ENCODE measurements at places on chromosomes 4 and X.

DNA sequence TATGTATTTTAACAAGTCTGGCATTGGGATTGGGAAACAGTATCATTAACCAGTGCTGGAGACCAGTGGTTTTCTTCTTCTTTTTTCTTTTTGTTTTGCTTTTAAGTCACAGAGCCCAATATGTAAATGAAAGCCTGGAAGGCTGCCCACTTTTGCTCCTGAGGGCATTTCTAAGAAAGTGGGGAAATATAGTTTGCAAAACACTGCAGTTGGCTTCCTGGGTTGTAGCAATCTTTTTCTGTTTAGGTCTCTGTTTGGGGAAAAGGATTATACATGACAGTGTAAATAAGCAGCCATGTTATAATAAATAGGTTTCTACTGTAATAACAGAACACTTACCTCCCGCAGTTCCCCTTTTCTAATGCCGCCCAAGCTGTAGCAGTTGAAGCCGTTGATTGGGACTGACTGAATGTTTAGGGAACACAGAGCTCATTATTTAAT is 105.5 kb downstream of the TMEM164 start:
- no peak for DNase-seq

DNA sequence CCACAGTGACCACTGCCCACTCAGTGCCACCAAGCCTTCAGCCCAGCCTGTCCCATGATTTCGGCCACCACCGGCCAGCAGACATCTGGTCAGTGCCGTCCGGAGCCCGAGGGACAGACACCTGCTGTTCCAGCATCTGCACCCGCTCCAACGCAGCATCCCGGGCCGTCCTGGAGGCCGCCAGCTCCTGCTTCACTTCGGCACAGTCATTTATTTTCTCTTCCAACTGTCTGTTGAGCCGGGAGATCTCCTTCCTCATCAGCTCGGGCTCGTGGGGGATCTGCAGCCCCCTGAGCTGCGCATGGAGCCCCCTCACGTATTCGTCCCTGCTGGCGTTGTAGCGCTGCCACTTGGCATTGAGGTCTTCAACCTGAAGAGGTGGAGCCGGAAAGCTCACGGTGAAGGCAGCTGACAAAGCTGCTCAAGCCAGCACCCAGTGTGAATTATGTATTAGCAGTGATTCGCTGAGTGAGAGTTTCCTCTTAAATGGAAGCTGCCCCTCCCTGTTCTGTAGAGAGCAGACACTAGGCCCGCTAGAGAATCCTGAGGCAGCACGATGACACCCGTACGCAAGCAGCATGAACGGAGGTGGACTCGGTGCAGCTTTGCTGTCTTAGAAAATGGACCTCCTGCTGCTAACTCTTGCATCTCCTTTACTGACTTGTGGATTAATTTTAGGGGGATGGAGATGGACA is 11.4 kb downstream of the TNIP2 start:
- no peak for DNase-seq

DNA sequence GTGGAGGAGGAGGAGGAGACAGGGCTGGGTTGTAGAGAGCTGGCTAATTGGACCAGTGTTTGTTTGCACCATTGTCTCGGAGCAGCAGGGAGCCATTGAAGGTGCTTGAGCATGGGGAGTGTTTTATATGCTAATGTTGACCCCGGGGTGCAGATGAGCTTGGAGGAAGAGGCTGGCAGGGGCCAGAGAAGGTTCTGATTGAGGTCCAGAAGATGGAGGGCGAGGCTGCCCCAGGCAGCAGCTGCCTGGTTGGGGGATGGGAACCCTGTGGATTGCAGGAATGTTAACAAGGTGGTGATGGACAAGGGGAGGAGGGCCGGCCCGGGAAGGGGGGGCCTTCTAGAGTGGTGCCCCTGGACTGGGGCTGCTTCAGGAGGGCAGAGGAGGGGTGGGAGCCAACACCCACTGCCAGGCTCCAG is 18.0 kb downstream of the DOK7 start:
- no peak for DNase-seq

GRCh38 chr4:55437356-55437796 is 41.6 kb downstream of the TMEM165 start:
- no peak for DNase-seq

DNA sequence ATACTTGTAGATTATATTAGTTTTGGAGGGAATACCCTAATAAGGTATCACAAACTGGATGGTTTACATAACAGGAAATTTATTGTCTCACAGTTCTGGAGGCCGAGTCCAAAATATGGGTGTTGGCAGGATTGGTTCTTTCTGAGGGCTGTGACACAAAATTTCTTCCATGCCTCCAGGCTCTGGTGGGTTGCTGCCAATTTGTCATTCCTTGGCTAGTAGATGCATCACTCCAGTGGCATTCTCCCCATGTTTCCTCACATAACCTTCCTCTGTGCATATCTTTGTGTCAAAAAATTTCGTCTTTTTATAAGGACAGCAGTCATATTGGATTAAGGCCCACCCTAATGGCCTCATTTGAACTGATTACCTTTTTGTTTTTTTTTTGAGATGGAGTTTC is 49.3 kb downstream of the APELA start:
- DNase-seq = no peak

DNA sequence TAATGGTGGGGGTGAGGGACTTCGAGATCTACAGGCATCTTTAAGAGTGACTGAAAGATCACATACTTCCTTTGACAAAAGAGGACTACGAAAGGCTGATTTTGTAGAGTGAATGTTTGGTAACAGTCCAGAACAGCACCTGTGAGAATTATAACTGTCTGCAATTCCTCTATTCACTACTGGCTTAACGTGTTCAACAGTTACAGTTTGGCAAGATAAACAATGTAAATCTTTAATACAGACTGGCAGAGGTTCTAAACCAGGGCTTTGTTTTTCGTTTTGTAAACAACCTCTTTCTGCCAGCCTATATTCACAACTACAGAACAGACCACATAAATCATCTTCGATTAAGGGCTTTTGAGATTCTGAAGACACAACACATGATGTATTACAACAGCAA is 66.9 kb downstream of the NCAPG start:
- DNase-seq = no peak

- DNase-seq = no peak
Measured at GRCh38 chr4:160202802-160203201, 1099.9 kb downstream of the RAPGEF2 start.
